ENCODE measurements at places on chromosomes 5 and 9. TPM values are rescaled to one million over a fixed set of nuclear protein-coding genes. Genes with fewer than 3 reads are reported as not detected.
A peak's percentile ranks its signal among the peaks of the same experiment; 100 is the strongest.

DNA sequence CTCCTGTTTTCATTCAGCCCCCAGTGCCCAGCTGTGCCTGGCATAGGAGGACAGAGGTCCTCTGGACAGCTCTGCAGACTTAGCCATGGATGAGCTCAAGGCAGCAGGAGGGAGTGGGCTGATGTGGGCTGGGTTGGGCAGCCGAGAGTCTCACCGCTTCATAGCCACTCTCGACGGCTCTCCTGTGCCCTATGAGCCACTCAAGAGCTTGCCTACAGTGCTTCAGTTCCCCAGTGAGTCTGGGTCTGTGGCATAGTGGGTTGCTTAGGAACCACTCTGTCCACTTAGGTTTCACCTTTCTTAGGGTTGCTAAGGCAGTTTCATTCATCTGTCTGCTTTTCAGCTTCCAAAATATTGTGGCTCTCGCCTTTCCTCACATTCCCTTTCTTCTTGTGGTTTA, 296.8 kb downstream of the ICE1 start:
- DNase-seq, result no peak

- DNase-seq, result no peak
Measured at GRCh38 chr9:93027750-93028149, 30.8 kb upstream of the SUSD3 start.

GRCh38 chr5:139082813-139083498, 115.2 kb downstream of the SIL1 start:
- no peak for DNase-seq

DNA sequence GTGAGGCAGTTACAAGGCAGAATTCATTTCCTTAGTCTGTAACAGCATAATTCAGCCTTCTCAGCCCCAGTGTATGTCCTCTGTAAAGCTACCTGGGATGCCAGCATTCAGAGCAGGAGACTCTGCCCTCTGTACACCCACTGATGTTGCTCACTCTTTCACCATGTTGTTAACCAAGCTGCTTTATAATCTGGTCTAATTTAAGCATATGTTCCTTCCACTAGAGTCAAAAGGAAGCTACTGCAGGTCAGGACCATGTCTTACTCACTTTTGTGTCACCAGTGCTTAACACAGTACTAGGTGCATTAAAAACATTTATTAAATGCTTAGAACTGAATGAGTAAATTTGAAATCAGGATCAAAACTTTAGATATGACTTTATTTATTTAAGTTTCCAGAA, 185.6 kb downstream of the FBXL17 start:
- no peak for DNase-seq

SPINK4 gene
- not detected for total RNA-seq

DCTN3 gene
- total RNA-seq, result 67.6 TPM

FOXI1 gene
- total RNA-seq, result not detected

DNA sequence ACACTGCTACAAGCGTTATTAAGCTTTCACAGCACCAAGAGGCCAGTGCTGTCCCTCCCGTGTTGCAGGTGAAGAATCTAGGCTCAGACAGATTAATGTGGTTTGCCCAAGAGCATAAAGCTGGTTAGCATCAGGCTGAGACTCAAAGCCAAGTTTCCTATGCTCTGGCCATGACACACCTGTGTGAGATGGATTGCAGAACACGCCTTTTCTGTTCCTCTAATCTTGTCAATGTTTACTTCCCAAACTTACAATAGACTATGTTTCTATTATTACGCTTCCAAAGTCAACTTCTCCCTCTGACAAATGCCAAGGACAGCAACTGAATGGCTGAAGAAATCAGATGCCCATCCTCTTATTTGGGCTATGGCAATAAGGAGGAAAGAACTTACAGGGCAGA, 138.4 kb upstream of the SLIT3 start:
- DNase-seq, result no peak

DNA sequence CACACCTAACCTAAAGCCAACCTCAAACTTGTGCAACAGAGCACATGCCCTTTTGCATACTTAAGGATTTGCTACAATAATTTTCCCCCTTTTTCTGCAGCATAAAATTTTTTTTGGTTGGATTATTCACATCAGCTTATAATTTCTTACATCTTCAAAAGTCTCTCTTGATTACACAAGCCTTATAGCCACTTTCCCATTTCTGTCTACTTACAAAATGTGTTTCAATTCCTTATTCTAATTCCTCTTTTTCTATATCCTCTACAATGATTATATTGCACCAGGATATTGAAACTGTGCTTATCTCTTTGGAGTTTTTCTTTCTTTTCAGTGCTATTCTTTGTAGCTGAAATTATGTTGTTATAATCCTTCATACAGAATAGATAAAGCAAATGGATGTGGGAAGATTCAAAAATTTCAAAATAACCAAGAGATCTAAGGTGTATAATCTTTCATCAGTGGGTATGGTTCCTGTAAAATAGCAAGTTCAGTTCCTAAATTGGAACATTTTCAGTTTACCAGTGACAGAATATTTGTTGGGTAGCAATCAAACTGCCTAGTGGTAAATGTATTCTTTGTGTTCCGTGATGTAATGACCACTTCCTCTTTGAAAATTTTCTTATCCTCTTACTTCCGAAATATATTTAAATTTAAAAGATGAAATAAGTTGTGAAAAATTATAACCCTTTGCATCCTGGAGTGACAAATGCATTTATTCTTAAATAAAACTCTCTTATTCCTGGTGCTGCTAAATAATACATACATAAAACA, 386.8 kb upstream of the CHD1 start:
- no peak for DNase-seq

CDKN2A gene
- 1.5 TPM for total RNA-seq

DNAH5 gene
- 0.58 TPM for total RNA-seq

NEURL1B gene
- total RNA-seq, result 53.7 TPM

C9orf50 gene
- 2.2 TPM for total RNA-seq

- DNase-seq, result peak; percentile 98
Measured at GRCh38 chr5:91383027-91383955, at the start of gene ARRDC3. TSS of gene ARRDC3 (minus strand) at chr5:91383317. CDS start at chr5:91383092, 225 bp downstream.

GRCh38 chr5:73985145-73985544, 359.1 kb downstream of the ARHGEF28 start:
- DNase-seq, result no peak

SHISAL2B gene
- not detected for total RNA-seq

CARTPT gene
- total RNA-seq, result not detected

SPATA31E1 gene
- not detected for total RNA-seq

GRCh38 chr5:114402206-114402605, 40.3 kb downstream of the KCNN2 start:
- DNase-seq, result no peak

PRUNE2 gene
- 55.3 TPM for total RNA-seq

GRCh38 chr5:173746047-173746646, 129.7 kb upstream of the BOD1 start:
- no peak for DNase-seq

DNA sequence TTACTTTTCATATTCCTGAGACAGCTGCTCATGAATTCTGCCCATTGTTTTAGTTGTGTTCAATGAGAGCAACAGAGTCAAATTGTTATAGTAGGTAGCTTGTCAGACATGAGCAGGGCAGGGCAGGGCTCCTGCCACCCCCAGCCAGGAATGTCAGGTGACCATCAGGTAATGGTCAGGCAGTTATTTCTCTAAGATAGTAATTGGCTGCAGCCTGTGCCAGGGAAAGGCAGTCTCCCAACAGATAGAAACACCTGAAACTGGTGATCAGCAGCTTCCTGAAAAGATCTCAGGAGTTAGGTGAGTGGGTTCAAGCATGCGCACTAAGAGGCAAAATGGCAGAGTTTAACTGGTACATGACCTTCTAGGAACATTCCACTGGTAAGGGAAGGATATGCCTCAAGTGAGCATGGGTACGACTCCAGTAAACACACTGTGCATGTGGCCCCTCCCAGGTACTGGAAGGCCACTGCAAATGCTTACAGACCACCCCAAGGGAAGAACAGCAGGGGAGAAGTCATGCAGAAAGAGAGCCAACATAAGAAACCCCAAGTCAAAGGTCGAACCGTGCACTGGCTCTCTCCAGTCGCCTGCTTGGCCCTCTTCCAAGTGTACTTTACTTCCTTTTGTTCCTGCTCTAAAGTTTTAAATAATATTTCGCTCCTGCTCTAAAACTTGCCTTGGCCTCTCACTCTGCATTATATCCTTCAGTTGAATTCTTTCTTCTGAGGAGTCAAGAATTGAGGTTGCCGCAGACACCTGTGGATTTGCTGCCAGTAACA, 25.1 kb downstream of the CARTPT start:
- no peak for DNase-seq

DNA sequence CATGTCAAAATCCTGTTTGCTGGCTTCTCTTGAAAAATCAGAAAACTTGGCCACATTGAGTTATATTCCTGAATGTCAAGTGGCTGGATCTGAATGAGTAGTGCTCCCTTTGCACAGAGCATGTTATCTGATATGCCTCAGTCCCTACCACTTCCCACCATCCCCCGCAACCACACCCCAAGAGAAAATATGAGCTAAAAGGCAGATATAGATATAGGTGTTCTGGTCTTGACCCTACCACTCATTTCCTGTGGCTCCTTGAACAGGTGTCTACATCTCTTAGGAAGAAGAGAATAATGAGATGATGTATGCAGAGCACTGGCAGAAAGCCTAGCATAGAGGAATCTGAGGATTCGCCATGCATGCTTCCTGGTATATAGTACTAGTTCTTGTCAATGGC, 6.6 kb upstream of the CYSTM1 start:
- DNase-seq, result no peak

Data from sciatic nerve (tissue), 2 donors.